ENCODE measurements at places on chromosomes 7 and 10.

- no peak for DNase-seq
Measured at GRCh38 chr7:157604661-157605381, 268.0 kb downstream of the DNAJB6 start.

GRCh38 chr10:36711361-36711760 is 414.0 kb upstream of the ANKRD30A start:
- DNase-seq = no peak

- DNase-seq = no peak
Measured at GRCh38 chr10:14355750-14356149, 25.0 kb upstream of the FRMD4A start.

DNA sequence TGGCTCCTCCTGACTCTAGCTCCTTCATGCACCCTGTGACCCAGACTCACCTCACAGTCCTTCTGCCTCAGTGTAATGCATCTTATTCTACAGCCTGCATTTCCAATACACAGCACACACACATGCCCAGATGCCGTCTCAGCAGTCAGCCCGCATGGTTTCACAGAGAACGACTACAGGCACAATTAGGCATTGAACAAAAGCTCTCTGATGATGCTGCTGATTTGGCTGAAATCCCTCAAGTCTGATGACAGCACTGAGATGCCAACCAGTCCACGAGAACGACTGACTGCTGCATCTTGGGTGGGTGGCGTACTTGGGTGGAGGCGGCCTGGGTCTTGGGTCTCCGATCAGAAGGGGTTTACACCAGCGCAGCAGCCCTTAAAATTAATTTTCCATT is 200.4 kb downstream of the TAX1BP1 start:
- no peak for DNase-seq

GRCh38 chr10:93629647-93630305 is 17.4 kb downstream of the PDE6C start:
- no peak for DNase-seq

DNA sequence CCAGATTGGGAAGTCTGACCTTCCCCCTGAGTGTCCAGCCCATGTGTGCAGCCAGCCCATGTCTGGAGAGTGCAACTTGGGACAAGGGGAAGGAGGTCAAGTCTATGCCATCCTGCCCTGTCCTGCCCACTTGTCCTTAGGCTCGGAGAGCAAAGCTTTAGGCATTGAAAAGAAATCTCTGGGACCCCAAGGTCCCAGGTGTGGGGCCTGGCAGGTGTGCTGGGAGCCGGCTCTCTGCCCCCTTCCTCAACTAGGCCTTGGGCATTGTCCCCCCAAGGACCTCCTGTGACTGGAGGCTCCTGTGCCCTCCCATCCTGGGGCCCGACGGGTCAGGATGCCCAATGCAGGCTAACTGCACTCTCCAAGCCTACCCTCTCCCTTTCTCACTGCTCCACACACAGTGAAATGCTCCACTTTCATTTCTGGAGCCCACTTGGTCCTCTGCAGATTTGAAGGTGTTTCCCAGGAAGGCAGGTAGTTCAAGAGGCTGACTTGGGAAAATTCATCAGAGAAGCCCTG is 124.7 kb downstream of the PTPN20 start:
- no peak for DNase-seq

DNA sequence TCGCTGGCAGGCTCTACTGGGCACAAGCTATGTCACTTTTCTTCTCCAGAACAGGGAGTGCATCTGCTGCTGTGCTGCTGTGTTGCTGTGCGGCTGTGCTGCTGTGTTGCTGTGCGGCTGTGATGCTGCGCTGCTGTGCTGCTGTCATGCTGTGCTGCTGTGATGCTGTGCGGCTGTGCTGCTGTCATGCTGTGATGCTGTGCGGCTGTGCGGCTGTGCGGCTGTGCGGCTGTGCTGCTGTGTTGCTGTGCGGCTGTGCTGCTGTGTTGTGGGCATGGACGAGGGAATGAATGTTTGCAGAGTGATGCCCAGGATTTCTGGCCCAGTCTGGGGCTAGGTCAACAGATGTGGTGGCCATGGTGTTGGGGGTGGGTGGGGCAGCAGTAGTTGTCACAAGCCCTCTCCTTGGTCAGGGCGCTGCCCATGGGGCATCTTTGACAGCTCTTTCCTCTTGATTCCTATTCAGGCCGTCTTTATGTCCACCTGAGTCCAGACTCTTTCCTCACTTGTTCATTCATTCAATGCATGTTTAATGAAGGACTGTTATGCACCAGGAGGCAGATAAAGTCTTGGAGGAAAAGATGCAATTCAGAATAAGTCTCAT is 55.6 kb downstream of the C10orf120 start:
- DNase-seq = no peak

DNA sequence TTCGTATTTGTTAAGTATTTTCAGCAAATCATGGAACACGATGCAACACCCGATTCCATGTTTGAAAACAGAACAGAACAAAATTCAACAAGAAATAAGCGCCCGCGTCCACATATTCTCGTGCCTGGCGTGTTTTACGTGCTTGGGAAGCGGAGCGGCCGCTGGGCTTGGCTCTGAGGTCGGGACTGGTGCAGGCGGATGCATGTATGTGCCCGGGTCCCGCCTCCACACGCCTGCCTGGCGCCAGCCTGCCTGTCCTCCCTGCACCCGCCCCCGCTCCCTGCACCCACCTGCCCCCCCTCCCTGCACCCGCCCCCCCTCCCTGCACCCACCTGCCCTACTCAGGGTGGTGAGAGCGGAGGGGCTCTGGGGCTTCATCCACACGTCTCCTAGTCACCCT is 454.5 kb downstream of the DNAJB6 start:
- no peak for DNase-seq

DNA sequence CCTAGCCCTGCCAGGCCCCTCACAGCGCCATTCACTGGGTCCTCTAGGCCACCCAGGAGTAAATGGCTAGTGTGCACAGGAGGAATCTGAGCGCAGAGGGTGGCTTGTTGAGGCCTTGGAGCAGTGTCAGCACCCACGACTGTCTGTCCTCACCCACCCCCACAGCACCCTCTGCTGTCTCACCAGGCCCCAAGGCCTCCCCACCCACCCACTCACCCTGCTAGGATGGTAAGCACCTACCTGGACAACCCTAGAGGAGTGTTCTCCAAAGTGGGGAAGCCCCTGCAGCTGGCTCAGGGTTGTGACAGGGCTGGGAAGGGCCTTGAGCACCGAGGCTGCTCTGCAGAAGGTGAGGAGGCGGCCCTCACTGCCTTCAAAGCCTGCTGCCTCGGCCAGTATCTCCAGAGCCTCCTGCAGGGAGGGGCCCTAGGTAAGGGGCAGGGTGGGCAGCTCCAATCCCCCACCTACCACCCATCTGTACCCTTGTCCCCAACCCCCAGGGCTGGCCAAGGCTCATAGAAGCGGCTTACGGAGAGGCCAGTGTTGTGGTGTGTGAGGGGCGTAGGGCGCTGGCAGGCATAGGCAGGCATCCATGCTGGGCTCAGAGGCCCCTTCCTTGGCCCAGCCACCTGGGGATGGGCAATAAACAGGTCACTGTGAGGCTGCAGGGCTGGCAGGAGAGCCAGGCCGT is 2.9 kb downstream of the POLM start:
- no peak for DNase-seq

DNA sequence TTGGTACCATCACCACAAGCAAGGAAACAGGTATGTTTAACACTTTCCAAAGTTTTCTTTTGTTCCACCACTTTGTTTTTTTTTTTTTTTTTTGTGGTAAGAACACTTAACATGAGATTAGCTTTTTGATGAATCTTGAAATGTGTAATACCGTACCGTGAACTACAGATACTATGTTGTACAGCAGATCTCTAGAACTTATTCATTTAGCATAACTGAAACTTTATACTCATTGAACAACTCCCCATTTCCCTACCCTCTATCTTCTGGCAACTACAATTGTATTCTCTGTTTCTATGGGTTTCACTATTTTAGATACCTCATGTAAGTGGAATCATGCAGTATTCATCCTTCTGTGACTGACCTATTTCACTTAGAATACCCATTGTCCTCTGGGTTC is 162.7 kb upstream of the ITGB1 start:
- DNase-seq = no peak

DNA sequence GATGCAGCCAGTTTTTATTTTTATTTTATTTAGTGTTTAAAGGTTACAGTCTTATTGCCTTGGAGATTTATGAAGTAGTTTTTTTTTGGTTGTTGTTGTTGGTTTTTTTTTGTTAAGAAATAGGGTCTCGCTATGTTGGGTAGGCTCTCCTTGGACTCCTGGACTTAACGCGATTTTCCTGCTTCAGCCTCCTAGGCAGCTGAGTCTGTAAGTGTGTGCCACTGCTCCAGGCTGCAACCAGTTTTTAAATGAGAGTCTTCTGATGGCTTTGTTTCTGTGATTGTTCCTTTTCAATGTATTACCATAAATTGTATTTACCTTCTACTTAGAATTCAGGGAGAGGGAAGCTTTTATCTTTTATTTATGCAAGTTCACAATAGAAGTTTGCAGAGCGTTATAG is 62.8 kb downstream of the BICC1 start:
- no peak for DNase-seq

GRCh38 chr7:128071801-128072200 is 40.6 kb upstream of the LRRC4 start:
- DNase-seq = no peak

GRCh38 chr10:77475522-77475921 is 162.1 kb downstream of the KCNMA1 start:
- DNase-seq = no peak

DNA sequence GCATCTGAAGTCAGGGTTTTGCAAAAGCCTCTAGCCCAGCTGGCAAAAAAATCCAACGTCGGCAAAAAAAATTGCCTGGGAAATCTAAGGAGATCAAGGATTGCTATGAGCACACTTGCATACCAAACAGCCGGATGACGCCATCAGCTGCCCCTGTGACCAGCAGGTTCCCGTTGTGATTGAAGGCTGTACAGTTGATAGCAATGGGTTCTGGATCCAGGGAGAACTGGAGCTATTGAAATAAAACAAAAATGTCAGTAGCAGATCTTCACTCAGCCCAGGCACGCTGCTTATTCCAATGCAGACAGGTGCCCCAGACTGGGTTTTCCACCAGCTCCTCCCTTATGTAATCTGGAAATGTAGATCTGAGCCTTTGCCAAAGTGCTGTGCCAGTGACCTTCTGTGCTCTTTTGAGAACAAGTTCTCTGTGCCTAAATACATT is 18.7 kb upstream of the CYREN start:
- no peak for DNase-seq

DNA sequence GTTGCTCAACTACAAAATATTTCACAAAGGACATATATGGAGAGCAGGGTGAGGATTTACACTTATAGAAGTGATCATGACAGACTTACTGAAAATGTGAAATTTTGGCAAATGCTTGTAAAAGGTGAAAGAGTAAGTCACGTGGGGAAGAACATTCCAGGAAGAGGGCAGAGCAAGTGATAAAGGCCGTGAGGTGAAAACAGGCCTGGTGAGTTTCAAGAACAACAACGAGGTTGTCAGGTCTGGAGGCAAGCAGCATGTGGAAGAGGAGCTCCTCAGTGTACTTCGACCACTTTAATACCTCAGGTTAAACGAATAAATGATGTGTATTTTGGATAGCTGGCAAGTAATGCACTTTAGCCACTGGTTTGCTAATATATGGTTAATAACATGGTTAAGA is 706.7 kb downstream of the PCDH15 start:
- no peak for DNase-seq

- no peak for DNase-seq
Measured at GRCh38 chr10:115674496-115674895, 581.3 kb downstream of the ATRNL1 start.

DNA sequence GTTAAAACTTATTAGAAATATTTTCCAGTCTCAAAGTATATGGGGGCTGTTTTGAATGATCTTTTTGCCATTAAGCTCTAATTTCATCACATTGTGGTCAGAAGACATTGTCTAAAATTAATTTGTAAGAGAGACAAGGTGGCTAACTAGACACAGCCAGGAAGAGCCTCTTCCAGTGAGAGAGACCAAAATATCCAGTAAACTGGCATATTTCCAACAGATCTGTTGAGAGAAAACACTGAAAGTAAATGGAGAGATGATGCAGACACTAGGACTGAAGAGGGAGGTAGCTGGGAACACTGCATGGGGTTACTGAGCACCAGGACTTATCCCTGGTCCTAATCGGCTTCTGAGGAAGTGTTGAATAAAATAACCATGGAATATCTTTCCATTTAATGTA is 101.5 kb upstream of the TAS2R16 start:
- no peak for DNase-seq

GRCh38 chr10:113177936-113178335 is 227.9 kb downstream of the TCF7L2 start:
- no peak for DNase-seq

DNA sequence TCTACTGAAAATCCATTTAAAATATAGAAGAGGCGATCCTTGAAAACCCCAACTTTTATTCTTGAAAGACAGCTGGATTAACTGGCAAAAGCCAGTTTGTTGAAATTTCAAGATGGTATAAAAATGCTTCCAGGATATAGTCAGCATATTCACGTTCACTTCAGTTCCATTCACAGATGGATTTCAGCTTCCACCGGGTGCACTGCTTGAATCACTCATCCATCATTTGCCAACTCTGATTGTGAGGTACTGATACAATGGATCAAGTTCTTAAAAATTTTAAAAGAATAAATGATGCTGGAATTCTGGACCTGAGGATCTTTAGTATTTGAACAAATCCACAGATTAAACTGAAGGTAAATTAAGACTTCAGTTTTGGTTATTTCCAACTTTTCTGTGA is 2.4 kb downstream of the PURB start:
- DNase-seq = no peak

GRCh38 chr7:29488977-29489376 is 74.7 kb upstream of the PRR15 start:
- DNase-seq = no peak

DNA sequence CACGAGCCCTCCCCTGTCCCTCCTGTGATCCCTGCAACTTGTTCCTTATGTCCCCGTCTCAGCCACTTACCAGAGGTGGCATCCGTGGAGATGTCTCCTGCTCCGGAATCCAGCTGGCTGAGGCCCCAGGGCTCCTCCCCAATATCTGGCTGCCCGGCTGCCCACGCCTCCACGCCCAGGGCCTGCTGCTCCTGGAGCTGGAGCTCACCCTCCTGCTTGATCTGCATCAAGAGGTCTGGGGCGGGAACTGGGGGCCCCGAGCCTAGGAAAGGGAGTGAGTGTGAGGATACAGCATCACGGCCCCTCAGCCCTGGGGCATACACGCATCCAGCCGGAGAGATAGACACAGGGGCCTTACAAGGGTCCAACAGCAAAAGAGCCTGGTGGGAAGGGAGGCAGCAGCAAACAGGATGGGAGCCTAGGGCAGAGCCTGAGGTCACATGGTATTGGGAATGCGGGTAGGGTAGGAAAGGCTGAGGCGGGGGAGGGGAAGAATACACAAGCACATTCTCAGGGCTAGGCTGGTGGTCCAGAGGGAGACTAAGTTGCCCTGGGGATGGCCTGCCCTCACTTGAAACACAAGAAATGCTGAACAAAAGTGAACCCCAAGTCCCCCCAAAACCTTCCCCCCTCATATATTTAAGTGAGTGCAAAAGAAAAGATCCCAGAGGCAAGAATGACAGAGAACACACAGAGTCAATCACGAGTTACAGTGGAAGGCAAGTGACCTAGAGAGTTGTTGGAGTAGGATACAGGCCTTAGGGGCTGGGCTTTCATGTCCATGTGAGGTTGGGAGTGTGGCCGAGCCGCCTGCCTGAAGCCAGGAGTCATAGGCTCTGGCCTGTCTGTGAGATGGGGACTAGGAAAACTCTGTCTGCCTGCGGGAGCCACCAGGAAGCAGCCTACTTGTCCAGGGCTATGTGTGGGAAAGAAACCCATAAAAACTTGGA is 16.9 kb upstream of the ZNF777 start:
- no peak for DNase-seq
